CD8-positive, alpha-beta memory T cell (primary cell): ENCODE measurements at places on chromosomes 6 and 20. TPM values are rescaled to one million over a fixed set of nuclear protein-coding genes. Genes with fewer than 3 reads are reported as not detected.

Gene CGAS
- 48.3 TPM for total RNA-seq

Gene PTCHD4
- total RNA-seq: not detected

Gene DEF6
- total RNA-seq: 71.2 TPM

Gene FABP7
- total RNA-seq: not detected

Gene ADGB
- 0.35 TPM for total RNA-seq
